ENCODE measurements at places on chromosomes 4 and X. TPM values are rescaled to one million over a fixed set of nuclear protein-coding genes. Genes with fewer than 3 reads are reported as not detected.

DNA sequence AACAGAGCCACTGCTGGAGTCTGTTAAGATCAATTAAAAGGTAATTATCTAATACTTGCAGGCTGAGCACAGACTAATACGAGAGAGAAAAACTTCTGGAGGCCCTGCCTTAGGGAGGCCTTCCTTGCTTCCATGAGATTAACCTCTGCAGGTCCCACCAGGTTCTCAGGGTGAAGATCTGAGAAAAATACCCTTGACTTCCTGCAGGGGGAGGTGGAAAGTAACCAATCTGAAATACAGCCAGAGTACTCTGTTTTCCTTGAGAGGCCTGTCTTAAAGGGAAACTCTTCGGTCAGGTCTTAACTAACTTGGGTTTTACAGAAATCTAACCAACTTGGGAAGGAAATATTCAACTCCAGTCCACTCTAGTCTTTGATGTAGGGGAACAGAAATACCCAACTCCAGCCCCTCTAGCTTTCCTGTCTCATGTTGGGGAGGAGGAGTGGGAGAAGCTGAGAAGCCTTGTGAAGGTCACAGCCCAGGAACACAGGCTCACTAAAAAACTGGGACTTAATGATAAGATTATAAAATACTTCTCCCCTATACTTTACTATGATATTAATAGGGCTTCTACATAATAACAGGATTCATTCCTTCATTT is 77.1 kb downstream of the TBCK start:
- no peak for DNase-seq
- H3K36me3 ChIP-seq: peaks cover 11% of the 10 kb centered on the region
- H3K27me3 ChIP-seq: no peaks in the 10 kb centered on the region
- H3K27ac ChIP-seq: no peak overlapping the region

GRCh38 chr4:153684971-153685371 is 891 bp downstream of the TLR2 start:
- peaks cover 17% of the 10 kb centered on the region for H3K4me1 ChIP-seq
- H3K36me3 ChIP-seq: no peaks in the 10 kb centered on the region
- no peak for DNase-seq
- peak overlapping the region; percentile 68 for H3K4me3 ChIP-seq

DNA sequence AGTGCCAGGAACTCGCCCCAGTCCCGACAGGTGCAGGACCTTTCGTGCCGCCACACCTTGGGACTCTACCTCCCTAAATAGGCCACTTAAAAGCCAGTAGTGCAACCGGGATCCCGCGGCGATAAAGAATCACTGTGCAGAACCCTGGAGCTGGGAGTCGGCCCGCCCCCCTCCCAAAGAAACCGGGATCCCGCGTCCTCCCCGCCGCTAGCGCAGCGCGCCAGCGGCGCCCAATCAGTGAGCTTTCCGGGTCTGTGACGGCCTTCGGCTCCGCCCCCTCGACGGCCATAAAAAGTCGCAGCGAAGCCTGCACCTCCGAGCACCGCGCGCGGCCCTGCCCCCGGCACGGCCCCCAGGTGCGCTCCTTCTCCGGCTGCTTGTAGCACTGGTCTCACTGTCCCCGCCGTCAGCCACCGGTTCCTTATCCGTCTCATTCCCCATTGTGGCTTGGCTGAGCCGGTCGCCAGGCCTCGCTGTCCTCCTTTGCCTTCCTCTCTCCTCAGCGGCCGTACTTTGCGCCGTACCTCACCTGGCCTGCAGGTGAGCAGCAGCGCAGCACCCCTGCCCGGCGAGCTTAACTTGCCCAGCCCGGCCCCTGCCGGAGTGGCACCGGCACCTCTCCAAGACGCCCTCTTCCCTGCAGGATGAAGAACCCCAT is at the start of gene LRAT:
Gene LRAT (plus strand): TSS at position 318 of the 658 bp plus-strand sequence. CDS start 327 bp downstream, at position 645.
- H3K36me3 ChIP-seq: no peaks in the 10 kb centered on the region
- no peaks in the 10 kb centered on the region for H3K27me3 ChIP-seq
- H3K4me1 ChIP-seq: peaks cover 30% of the 10 kb centered on the region
- no peak within 1 kb of the TSS for H3K27ac ChIP-seq
- H3K4me3 ChIP-seq: peak within 1 kb of the TSS; percentile 38

DNA sequence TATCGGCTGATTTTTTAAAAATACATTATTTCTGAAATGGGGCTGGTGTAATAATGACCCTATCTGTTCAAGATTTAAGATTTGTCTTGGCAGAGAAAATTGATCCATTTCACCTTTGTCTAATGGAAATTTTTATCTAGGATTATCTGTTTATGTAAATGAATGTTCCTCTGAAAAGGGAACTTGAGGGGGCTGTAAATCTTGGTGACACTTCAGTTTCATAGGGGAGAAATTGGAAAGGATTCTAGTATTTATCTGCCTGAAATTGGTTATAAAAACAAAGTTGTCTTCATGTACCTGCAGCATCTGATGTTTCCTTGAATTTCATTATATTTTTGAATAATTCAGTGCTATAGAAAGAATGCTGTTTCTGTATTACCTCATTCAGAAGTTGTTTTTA is 48.4 kb upstream of the PAQR3 start:
- no peak overlapping the region for H3K27ac ChIP-seq
- DNase-seq: no peak
- no peak overlapping the region for H3K4me3 ChIP-seq
- H3K27me3 ChIP-seq: no peaks in the 10 kb centered on the region
- no peaks in the 10 kb centered on the region for H3K4me1 ChIP-seq

GRCh38 chr4:127668770-127669169 is 36.0 kb downstream of the INTU start:
- H3K4me3 ChIP-seq: no peak overlapping the region
- no peaks in the 10 kb centered on the region for H3K4me1 ChIP-seq
- DNase-seq: no peak
- H3K27ac ChIP-seq: no peak overlapping the region
- no peaks in the 10 kb centered on the region for H3K36me3 ChIP-seq

DNA sequence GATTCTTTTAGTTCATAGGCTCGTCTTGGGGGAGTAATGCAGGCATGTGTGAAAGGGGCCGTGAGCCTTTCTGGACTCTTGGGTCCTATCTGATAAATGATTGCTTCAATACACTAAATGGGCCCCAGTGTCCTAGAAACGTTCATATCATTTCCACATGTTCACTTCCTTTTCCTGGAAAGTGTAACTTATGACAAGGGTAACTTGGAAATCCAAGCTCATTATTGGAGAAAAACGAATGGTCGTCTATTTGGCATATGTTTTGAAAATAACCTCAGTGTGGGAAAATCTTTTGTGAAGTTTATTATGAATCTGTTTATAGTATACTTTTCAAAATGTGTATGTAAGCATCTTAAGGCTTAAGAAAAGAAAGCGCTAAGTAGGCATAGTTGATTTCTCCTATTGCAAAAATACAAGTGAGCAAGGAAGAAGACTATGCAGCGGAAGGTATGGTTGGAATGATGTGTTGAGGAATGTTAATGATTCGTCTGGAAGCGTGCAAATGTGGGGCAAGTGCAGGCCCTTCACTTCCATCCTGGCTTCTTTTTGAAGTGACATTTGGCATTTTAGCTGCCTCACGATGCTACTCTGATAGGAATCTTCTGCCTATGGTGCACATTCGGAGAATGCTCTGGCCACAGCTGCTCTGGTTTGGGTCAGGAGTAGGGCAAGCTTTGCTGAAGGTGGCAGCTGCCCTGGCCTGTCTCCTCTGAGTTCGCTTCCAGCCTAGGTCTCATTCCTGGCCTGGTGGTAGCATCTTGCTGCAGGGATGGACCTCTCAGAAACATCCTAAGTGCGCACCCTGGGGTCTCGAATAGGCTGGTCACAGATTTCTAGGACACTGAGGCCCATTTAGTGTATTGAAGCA is 49.5 kb upstream of the STOX2 start:
- no peaks in the 10 kb centered on the region for H3K4me1 ChIP-seq
- no peak overlapping the region for H3K4me3 ChIP-seq
- no peaks in the 10 kb centered on the region for H3K27me3 ChIP-seq
- no peak for DNase-seq
- H3K36me3 ChIP-seq: no peaks in the 10 kb centered on the region

DNA sequence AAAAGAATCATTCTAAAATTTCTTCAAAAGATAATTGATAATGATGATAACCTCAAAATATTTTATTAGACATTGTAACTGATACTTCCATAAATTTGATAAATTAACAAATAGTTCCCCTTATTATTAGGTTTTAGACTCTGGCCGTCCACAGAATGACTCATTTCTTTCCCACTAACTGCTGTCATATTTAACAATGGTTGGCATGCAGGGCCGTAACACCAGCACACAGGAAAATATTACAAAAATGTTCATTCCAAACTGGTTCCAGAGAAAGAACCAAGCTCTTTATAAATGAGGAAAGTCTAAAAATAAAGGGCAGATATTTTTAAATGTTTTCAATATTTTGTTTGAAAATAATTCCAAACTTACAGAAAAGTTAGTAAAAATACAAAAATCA is 28.2 kb downstream of the WDFY3 start:
- no peak overlapping the region for H3K4me3 ChIP-seq
- H3K27me3 ChIP-seq: no peaks in the 10 kb centered on the region
- H3K36me3 ChIP-seq: no peaks in the 10 kb centered on the region
- DNase-seq: no peak
- H3K4me1 ChIP-seq: peaks cover 27% of the 10 kb centered on the region
- no peak overlapping the region for H3K27ac ChIP-seq

DNA sequence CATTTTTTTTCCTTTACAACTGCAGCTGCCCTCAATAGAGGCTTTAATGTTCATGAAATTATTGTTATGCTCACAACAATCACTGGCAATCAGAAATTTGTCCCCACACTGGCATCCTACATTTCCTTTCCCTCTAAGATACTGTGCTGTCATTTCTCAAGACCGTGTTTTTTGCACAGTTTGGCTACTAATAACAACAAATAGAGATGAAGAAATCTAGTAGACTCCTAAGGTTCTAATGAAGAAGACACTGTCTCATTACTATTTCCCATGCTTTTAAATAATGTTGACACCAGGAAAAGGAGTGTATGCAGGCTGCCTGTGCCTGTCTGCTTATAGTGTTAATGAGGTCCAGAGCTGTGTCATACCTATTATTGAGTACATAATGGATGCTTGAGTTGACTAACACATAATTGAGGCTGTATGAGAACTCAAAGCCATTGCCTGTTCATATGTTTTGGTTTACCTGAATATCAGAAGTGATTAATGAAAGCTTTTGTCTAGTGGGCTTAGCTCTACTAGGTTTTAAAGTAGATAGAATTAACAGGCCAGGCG is 1.5 kb upstream of the EIF4E start:
- peak overlapping the region; percentile 98 for H3K4me3 ChIP-seq
- H3K27ac ChIP-seq: peak overlapping the region; percentile 98
- DNase-seq: no peak
- no peaks in the 10 kb centered on the region for H3K36me3 ChIP-seq
- peaks cover 25% of the 10 kb centered on the region for H3K4me1 ChIP-seq

DNA sequence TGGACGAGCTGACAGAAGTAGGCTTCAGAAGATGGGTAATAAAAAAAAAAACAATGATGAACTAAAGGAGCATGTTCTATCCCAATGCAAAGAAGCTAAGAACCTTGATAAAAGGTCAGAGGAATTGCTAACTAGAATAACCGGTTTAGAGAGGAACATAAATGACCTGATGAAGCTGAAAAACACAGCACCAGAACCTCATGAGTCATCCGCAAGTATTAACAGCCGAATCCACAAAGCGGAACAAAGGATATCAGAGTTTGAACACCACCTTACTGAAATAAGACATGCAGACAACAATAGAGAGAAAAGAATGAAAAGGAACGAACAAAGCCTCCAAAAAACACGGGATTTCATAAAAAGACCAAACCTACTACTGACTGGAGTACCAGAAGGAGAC is 10.5 kb downstream of the NELFA start:
- H3K27ac ChIP-seq: no peak overlapping the region
- H3K4me3 ChIP-seq: no peak overlapping the region
- DNase-seq: no peak
- H3K36me3 ChIP-seq: peaks cover 2% of the 10 kb centered on the region
- no peaks in the 10 kb centered on the region for H3K27me3 ChIP-seq

- H3K27ac ChIP-seq: no peak overlapping the region
- no peak for DNase-seq
Measured at GRCh38 chr4:7357323-7357722, 77.4 kb downstream of the PSAPL1 start.

GRCh38 chr4:5120468-5120867 is 69.2 kb downstream of the STK32B start:
- no peaks in the 10 kb centered on the region for H3K4me1 ChIP-seq
- no peak overlapping the region for H3K4me3 ChIP-seq
- DNase-seq: no peak
- no peaks in the 10 kb centered on the region for H3K27me3 ChIP-seq

DNA sequence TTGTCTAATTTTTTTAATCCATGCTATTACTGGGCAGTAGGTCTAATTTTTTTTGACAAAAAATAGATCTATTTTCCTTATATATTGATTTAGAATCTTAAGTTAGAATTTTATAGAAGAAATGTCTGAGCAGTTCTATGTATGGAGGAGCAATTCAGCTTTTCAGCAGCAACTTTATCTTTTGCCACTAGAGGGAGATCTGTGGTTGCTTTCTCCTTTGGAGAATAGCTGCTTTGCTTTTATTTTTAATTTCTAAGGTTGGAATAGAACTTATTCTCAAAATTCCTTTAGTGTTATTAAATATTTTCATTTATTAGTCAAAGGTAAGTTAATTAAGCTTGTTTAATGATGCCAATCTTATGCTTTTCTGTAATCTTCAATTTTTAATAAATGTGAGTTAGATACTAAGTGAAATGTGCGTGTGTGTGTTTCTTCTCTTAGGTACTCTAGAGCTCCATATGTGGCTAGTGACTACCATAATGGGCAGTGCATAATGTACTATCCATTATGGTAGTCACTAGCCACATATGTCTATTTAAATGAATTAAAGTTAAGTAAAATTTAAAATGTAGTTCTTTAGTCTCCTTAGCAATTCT is 29.3 kb downstream of the FAM199X start:
- H3K36me3 ChIP-seq: no peaks in the 10 kb centered on the region
- no peaks in the 10 kb centered on the region for H3K27me3 ChIP-seq
- no peak overlapping the region for H3K27ac ChIP-seq
- H3K4me3 ChIP-seq: no peak overlapping the region
- DNase-seq: no peak

DNA sequence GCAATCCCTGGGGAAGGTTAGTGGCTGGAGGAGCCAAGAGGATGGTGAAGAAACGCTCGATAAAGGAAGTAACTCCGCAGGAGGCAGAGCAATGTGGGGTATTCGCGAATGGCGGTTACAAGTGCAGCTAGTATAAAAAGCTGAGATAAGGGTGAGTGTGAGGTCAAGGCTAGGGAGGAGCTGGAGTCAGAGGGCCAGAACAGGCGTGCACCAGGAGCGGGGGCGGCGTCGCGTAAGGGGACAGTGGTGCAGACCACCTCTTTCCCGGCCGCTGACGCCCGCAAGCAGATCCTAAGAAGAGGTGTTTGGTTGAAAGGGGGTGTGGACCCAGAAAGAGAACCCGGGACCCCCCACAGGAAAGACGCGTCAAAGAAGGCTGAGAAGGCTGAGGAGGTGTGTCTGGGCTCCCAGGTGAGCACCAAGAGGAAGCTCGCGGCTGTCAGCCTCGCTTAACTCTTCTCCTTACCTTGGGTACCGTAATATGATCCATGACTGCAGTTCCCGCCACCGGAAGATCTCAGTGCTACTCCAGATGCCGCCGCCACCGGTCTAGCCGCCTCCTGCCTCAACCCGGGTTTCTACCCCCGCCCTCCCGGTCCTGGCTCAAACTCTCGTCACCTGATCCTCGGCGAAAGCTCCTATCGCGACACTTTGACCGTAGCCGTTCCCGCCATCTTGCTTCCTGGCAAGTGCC is at the start of gene MTMR8:
Gene MTMR8 (minus strand): TSS at position 579 of the 694 bp plus-strand sequence. CDS start 89 bp downstream, at position 490.
- no peaks in the 10 kb centered on the region for H3K36me3 ChIP-seq
- H3K4me1 ChIP-seq: no peaks in the 10 kb centered on the region
- no peaks in the 10 kb centered on the region for H3K27me3 ChIP-seq
- no peak within 1 kb of the TSS for H3K27ac ChIP-seq
- no peak for DNase-seq

PASD1 gene
- total RNA-seq: not detected

L1CAM gene
- total RNA-seq: 9.6 TPM

PAGE1 gene
- not detected for total RNA-seq

SHROOM3 gene
- 6.9 TPM for total RNA-seq

RAI2 gene
- 47.4 TPM for total RNA-seq

RAB9B gene
- total RNA-seq: 0.98 TPM
